ENCODE measurements at places on chromosomes 4 and X.

- no peak for DNase-seq
Measured at GRCh38 chrX:35743331-35743730, 54.8 kb upstream of the MAGEB16 start.

DNA sequence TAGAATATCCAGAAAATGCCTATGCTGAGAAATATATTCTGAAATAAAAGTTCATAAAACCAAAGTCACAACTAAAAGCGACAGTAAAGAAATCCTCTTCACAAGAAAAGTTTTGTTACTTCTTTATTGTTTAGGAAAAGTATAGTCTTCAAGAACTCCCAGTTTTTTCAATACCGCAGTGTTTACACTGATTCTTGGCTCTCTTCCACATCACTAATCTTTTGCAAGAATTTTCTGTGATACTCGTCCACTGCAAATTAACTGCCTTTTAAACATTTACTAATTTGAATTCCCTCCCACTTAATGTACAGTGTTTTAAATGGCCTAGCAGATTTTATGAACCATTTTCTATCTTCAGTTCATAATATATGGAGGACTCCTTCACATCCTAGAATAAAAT is 65.1 kb downstream of the HPGDS start:
- DNase-seq: no peak

- DNase-seq: peak; percentile 35
Measured at GRCh38 chr4:177441061-177441802, 1.0 kb downstream of the AGA start.

DNA sequence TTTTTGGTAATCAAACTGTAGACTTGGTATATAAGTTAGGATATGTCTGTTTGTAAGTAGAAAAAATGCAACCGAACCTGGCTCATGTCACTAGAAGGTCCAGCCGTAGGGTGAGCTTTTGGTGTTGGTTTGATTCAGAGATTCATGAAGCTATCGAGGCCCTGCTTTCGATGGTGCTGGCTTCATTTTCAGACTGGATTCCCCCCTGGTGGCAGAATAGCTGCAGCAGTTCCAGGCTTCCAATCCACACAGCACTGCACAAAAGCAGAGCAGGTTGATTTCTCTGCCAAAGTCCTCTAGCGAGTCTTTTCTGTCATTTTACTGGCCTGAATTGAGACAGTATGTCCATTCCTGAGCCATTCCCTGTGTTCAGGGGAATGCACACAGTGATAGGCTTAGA is 33.1 kb downstream of the PDK3 start:
- DNase-seq: peak; percentile 47
